ENCODE measurements at places on chromosomes 2 and 18.
A peak's percentile ranks its signal among the peaks of the same experiment; 100 is the strongest.

DNA sequence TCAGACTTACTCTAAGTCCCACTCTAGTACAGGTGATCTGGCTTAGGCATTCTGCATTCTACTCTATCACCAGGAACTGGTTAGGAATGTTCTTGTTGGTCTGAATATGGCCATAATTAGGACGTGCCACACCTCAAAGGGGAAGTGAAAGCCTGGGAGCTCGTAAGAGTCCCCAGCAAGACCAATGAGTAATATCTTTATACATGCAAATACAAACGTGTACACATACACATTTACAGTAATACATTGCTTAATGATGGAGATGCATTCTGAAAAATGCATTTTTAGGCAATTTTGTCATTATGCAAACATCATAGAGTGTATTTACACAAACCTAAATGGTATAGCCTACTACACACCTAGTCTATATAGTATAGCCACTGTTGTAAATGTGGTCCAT is 19.5 kb upstream of the ERCC3 start:
- DNase-seq, result peak; percentile 89

DNA sequence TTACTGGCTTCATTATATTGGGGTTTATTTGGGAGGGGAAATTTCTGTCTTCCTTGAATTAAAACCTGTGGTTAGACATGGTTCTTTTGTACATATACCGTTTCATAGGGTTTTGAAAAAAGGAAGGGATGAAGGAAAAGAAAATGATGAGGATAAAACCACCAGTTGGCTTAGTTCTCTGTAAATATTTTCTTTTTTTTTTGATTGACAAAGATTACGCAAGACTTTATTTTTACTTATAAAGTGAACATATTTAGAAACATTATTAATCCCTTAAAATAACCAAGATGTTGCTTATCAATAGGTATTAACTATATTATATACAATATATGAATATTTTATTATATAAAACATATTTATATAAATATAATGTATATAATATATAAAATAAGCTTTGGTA is 45.1 kb upstream of the TUBA3E start:
- DNase-seq, result no peak

DNA sequence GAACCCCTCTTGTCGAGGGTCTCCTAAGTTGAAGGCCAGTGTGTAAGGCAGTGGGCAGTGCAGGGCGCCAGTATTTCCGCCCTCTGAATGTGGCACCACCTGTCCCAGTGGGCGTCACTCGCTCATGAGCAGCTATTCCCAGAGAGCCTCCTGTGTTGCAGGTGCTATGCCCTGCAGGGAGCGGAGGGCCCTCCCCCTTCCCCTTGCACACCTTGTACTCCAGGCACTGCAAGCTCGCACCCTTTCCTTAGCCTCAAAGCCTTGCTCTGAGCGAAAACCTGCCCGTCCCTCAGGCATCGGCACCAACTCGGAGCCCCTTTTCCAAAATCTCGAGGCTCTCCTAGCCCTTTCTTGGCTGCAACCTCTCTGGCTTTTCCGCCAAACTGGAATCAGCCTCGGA is 282.7 kb downstream of the AGAP1 start:
- DNase-seq, result no peak

GRCh38 chr18:62814132-62814759 is 98.9 kb downstream of the PHLPP1 start:
- no peak for DNase-seq

GRCh38 chr2:18379870-18380269 is 180.6 kb downstream of the RDH14 start:
- DNase-seq, result no peak

GRCh38 chr2:143808166-143808565 is 678.9 kb downstream of the ARHGAP15 start:
- DNase-seq, result peak; percentile 66

- no peak for DNase-seq
Measured at GRCh38 chr2:58047373-58047935, 848 bp downstream of the VRK2 start.

DNA sequence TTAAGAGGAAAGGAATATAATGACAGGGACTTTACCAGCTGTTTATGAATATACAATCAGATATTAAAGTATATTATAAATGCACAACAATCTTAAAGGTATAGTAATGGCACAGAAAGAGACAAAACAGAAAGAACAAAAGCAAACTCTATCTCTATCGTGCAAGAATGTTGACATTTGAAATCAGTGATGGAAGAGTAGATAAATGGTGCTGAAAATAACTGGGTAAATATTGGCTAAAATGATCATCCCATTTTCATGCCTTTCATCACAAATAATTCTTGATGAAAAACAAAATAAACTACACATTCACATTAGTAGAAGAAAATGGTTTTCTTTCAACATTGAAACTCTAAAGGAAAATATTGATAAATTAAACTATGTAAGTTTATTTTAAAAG is 495.9 kb downstream of the IRS1 start:
- no peak for DNase-seq

DNA sequence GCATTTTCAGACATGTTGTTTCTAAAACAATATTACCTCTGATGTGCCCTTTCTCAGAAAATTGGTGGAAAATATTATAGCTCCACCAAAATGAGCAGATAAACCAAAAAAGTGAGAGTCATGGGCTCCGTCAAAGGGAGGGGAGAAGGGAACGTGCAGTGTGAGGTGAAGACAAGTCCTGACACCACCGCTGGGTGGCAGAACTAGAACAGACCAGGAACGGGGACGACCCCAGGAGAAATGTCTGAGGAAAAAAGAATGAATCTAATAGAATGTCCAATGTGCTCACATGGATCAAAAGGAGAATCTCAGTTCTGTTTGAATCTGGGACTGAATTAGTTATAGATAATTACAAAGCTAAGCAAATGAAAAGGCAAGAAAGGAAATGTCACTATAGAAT is 22.6 kb upstream of the BCL2 start:
- peak; percentile 16 for DNase-seq

GRCh38 chr2:14619441-14619840 is 13.1 kb upstream of the LRATD1 start:
- DNase-seq, result no peak

- DNase-seq, result no peak
Measured at GRCh38 chr2:99565227-99565626, 75.4 kb upstream of the REV1 start.

DNA sequence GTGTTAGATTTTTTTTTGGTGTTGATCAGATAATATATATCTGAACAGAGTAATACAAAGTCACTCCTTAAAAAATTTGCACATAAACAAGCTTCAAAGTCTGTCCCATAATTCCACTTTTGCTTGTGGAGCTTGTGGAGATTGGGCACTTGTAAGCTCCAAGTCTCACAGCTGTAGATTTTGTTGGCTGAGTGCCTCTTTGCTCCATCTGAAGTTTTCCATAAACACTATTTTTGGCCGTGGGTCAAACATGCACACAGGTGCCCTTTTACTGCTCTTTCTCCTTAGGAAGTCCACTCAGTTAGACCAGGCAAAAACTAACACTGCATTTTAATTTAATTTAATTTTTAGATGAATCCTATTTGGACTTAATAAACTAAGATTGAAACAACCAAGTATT is 3.6 kb upstream of the KCNJ13 start:
- no peak for DNase-seq

DNA sequence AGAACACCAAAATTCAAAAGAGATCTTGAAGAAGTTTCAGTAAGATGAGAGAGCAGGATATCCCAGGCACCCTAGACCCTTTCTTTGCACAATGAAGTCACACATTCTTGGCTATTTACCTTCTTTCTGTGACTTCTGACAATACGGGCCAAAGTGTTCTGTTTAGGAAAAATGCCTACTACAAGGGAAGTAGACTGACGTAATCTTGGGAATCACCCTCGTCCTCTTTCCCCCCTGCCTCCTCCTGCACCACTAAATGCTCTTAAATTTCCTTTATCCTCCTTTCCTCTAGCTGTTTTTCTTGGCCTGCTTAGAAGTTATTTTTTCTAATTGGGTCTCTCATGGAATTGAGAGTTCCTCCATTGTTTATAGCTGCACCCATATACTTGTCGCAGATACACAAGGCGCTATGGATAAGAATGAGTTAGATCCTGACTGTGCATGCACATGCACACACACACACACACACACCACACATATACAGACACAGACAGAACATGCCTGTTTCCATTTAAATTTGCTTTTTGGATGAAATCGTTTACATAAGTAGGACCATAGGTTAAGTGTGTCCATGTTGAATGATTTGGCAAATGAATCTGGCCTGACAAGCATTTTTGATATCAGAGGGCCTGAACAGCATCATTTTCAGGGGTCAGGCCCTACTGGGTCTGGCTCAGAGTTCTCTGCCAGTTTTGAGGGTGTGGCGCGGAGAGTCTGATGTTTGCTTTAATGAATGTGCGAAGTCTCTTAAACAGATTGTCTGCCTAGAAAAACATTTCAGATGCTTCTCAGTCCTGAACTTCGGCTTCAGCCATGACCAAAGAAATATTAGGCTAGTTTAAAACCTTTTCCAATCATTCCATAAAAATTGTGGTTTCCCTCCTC is 131.9 kb upstream of the NT5C1B start:
- no peak for DNase-seq

GRCh38 chr2:73839653-73840411 is 11.1 kb downstream of the STAMBP start:
- no peak for DNase-seq

DNA sequence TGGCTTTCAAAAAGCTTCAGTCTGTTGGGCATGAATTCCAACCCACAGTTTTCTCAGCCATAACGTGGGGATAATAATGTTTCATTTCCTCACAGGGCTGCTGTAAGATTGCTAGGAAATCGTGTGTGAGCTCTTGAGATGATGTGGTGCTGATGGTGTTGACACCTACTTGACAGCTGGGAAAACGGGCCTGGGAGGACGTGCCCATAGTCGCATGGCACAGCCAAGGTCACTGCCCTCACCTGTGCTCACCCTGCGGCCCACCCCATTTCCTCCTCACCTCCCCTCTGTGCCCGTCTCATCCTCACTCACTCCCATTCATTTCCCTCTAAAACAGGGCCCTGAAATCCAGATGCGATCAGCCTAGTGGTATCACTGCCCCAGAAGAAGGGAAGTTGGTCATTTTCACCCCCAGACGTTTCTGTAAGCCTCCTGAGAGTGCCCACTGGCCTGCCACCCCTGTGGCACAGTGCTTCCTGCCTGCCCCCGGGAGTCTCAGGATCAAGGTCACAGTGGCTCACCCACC is 33.0 kb downstream of the DPYSL5 start:
- peak; percentile 16 for DNase-seq

GRCh38 chr2:66478299-66478698 is 43.4 kb downstream of the MEIS1 start:
- DNase-seq, result no peak

DNA sequence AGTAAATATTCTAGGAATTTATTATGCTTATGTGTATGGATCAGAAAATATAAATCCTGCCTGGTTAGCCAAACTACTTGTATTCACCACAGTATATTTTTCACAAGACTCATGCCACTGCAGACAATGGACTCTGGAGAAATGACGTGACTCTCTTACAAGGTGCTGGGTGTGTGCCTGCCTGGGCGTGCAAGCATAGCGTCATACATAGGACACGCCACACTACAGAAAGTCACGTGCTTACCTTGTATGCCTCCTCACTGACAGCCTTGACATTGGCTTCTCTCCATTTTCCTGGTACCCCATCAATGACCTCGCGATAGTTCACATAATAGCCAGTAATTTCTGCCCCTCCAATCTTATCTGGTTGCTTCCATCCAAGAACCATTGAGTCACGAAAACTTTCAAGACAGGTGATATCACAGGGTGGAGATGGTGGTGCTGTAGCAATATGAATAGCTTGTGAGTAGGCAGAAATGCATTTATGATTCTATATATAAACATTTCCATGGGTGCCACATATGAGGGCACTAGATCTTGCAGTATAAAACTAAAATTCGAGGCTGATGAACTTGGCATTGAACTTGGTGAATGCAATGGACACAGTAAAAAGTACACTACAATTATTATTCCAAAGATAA is 93.2 kb downstream of the MYOM1 start:
- no peak for DNase-seq

GRCh38 chr2:3940661-3941060 is 237.3 kb downstream of the DCDC2C start:
- DNase-seq, result no peak

DNA sequence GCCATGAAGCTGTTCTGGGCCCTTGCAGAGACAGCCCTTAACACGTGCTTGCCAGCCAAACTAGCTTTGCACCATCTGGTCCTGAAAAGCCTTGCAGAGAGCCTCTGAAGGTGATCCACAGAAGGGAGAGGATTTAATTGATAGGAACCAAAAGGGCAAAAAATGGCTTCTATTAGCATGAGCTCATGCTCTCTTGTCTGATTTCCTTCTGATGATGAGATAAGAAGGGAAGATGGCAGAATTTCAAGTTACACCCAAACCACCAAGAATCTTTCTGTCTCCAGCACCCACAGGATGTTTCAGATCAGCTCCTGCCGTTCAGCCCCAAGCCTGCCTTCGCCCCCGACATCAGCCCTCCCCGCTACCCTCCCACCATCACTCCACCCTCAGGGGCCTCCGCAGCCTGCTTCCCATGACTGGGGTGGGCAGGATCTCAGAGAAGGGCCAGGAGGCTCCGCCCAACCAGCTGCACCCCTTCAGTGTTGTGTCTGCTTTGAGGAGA is 23.4 kb upstream of the GLI2 start:
- no peak for DNase-seq

DNA sequence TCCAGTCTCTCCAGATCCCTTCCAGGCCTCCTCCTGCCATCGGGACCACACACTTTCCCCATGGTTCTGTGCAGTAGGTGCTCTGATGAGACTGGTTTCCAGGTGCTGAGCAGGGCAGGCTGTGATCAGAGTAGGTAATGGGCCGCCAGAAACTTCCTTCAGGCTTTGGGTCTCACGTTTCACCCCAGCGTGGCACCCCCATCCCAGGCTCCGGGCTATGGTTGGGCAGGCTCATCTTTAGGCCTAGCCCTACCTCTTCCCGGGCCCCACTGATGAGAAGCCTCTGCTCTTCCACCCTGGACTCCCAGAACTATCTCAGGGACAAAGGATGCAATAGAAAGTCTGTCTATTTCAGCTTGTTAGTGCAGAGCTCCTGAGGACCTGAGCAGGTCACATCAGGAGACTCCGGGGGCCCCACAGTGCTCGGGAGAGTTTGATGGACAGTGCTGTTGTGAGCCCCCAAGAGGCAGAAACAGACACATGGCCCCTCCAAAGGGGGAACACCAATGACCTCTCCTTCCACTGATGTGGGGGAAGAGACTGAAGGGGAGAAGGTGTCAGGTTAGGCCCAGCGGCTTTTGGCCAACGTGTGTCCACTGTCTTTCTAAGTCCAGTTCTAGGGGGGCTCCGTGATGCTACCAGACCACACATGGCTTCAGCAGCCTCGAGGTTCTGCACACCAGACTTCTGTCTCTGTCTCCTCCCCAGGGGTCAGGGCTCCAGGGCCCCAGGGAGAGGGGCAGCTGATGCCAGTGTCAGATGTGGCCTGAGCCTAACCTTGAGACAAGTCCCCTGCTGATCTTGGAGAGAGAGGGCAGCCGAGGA is 5.8 kb upstream of the PROM2 start:
- no peak for DNase-seq

- DNase-seq, result no peak
Measured at GRCh38 chr18:48942086-48942485, 8.7 kb downstream of the SMAD7 start.

- DNase-seq, result peak; percentile 96
Measured at GRCh38 chr2:186575302-186575701, 14.6 kb upstream of the ITGAV start.

GRCh38 chr2:46866770-46867246 is 48.8 kb downstream of the MCFD2 start:
- DNase-seq, result no peak
